ENCODE measurements at places on chromosomes 3 and 15. TPM values are rescaled to one million over a fixed set of nuclear protein-coding genes. Genes with fewer than 3 reads are reported as not detected.

The COLQ gene
- not detected for total RNA-seq

The FOXB1 gene
- not detected for total RNA-seq

The LRRC34 gene
- 3.9 TPM for total RNA-seq

The FBXO40 gene
- total RNA-seq, result not detected

The TMEM108 gene
- total RNA-seq, result 0.79 TPM

The MME gene
- 0.47 TPM for total RNA-seq

The GOLGA8J gene
- 0.07 TPM for total RNA-seq

The ELL3 gene
- total RNA-seq, result not detected

The SLC2A2 gene
- 0.03 TPM for total RNA-seq

The IDH3A gene
- total RNA-seq, result 67.3 TPM

The CHDH gene
- 2.0 TPM for total RNA-seq

The IGSF10 gene
- 0.10 TPM for total RNA-seq

The C3orf22 gene
- total RNA-seq, result not detected

The P2RY14 gene
- not detected for total RNA-seq

The GOLGA8G gene
- total RNA-seq, result not detected

The SLC22A14 gene
- total RNA-seq, result not detected

The ITGB5 gene
- 115 TPM for total RNA-seq

The CCR3 gene
- total RNA-seq, result not detected

The TOP2B gene
- total RNA-seq, result 119 TPM

The AHSG gene
- total RNA-seq, result not detected

The SLC15A2 gene
- total RNA-seq, result not detected

The TMCO5A gene
- total RNA-seq, result not detected

The RGMA gene
- total RNA-seq, result 0.47 TPM

The ARHGEF26 gene
- 0.63 TPM for total RNA-seq

The NBEAL2 gene
- total RNA-seq, result 0.99 TPM

The GATM gene
- 0.23 TPM for total RNA-seq

Data from MG63 (cell line).